ENCODE measurements at places on chromosomes 16 and 17. TPM values are rescaled to one million over a fixed set of nuclear protein-coding genes. Genes with fewer than 3 reads are reported as not detected.

Gene METRNL
- total RNA-seq = 24.8 TPM

Gene CCL23
- 0.19 TPM for total RNA-seq

Gene VMO1
- 0.19 TPM for total RNA-seq

Gene MPO
- total RNA-seq = not detected

Gene KRTAP3-1
- total RNA-seq = not detected

Gene ATP2A1
- 0.09 TPM for total RNA-seq

Gene SOST
- not detected for total RNA-seq

Gene SLC5A10
- total RNA-seq = not detected

Gene SDR42E1
- total RNA-seq = 0.66 TPM

Gene UTS2R
- not detected for total RNA-seq

Gene CLDN6
- total RNA-seq = not detected

Gene OR4D1
- total RNA-seq = not detected

Gene MCRIP1
- 175 TPM for total RNA-seq

Gene KREMEN2
- total RNA-seq = not detected

Gene NACA2
- total RNA-seq = not detected

Gene KRTAP3-2
- not detected for total RNA-seq

Gene SOCS7
- total RNA-seq = 5.8 TPM

Gene PRR11
- 8.7 TPM for total RNA-seq

Gene DERL2
- total RNA-seq = 22.0 TPM

Gene SLC6A2
- total RNA-seq = not detected

Gene NOS2
- total RNA-seq = not detected

Gene NOD2
- 0.56 TPM for total RNA-seq

Gene CES1
- not detected for total RNA-seq

Gene ALKBH5
- 78.5 TPM for total RNA-seq

Gene SLFN13
- total RNA-seq = 1.8 TPM

Gene FAM234A
- 53.4 TPM for total RNA-seq

Gene CIBAR2
- total RNA-seq = not detected

Gene C16orf54
- total RNA-seq = not detected

Gene PLK1
- 22.8 TPM for total RNA-seq

Gene CYGB
- total RNA-seq = 5.0 TPM

Gene C16orf96
- total RNA-seq = not detected
